CD4-positive, alpha-beta T cell treated with Interleukin-6 for 4 hours (primary cell): ENCODE measurements at places on chromosomes 5 and 9.

- no peak for DNase-seq
Observed at GRCh38 chr9:116387934-116388698, 234.5 kb downstream of the PAPPA start.

GRCh38 chr9:122988920-122989621, 44.4 kb upstream of the GPR21 start:
- no peak for DNase-seq

- no peak for DNase-seq
Observed at GRCh38 chr9:91084896-91085516, 276.7 kb downstream of the AUH start.

GRCh38 chr5:59358005-59358861, 535.3 kb downstream of the PDE4D start:
- no peak for DNase-seq

DNA sequence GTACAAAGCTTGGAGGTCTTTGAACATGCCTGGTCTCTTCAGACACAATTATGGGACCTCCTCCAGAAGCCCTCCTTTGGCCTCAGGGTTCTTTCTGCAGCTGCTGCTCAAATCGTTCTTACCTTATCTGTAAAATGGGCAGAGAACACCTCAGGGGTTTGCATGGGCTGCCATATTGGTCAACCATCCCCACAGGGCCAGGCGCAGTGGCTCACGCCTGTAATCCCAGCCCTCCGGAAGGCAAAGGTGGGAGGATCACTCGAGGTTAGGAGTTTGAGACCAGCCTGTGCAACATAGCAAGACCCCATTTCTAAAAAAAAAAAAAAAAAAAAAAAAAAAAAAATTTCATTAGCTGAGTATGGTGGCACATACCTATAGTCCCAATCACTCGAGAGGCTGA, 29.1 kb upstream of the TCF7 start:
- no peak for DNase-seq

- no peak for DNase-seq
Observed at GRCh38 chr5:32254881-32255539, 57.7 kb downstream of the MTMR12 start.

GRCh38 chr5:1892685-1893445, 10.1 kb upstream of the IRX4 start:
- no peak for DNase-seq

DNA sequence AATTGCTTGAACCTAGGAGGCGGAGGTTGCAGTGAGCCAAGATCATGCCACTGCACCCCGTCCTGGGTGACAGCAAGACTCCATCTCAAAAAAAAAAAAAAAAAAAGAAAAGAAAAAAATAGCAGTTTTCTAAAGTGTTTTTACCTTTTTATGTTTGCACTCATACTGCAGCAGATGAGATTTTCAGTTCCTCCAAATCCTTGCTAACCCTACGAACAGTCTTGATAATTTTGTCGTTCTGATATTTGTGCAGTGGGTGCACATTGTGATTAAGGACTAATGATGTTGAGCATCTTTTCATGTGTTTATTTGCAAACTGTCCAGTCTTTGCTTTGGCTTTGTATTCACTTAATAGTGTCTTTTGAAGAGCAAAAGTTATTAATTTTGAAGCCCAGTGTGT, 42.9 kb downstream of the ZCCHC7 start:
- no peak for DNase-seq

DNA sequence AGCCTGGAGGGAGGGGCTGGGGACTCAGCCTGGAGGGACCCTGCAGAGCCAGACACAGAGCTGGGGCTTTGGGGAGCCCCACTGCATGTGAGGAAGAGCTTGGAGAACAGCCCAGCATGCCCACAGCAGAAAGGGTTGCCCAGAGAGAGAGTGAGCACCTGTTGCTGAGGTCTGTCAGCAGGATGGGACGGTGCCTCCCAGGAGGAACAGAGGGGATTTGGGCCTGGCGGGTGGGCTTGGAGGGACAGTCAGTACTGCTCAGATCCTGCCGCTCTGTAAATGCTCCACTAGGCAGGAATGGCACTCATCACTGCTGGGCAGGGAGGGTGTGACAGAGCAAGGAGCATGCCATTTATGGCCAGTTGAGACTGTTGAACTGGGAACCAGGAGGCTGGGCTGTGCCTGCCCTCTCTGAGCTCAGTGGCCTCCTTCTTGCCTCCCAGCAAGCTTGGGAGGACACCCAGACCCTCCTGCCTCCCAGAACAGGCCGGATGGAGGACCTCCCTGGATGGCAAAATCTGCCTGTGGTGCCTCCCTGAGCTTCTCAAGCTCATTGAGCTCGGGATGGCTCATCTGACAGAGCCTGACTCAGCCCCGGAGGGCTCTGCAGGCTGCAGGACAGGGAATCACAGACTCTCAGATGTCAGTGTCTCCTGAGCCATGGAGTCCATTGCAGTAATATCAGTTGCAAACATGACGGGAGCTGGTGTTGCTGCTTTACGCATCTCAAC, 786 bp upstream of the HRCT1 start:
- DNase-seq = no peak

DNA sequence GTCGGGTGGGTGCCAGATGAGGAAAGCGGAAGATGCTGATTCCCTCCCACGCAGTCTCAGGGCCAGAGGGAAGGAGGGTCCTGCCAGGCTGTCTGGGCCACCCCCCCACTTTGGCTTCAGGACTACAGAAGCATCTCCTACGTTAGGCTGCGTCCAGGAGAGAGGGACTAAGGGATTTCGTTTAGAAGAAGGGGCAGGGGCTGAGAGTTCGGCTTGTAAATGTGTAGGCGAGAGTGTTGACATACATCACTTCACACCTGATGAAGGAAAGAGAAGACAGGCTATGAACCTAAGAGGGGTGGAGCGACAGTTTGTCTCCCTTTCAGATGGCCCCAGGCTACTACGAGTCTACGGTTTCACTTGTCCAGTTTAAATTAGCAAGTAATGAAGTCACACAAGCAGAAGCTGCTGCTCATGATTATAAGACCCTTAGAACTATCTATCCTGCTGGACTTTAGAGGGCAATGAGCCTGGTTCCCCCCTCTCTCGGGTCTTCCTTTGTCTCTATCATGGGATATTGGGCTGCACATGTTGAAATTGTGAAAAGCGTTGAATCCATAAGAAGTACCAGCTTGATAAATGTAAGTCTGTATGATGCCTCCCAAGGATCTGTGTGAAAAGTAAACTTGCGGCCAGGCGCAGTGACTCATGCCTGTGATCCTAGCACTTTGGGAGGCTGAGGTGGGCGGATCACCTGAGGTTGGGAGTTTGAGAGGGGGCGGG, 193.0 kb downstream of the AOPEP start:
- no peak for DNase-seq

DNA sequence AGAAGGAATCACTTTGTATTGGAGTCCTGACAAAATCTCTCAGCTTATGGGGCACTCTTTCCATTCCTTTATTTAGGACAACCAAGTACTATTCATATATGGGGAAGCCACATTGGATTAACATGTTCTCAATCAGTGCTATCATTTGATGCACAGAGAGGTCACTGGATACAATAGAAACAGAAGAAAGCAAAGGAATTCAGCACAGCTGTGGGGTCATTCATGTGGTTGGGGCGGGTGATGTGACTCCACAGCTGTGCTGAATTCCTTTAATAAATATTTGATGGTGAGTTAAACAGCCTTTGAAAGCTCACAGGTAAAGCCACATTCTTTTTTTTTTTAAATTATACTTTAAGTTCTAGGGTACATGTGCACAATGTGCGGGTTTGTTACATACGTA, 854 bp upstream of the TEX48 start:
- DNase-seq = no peak

DNA sequence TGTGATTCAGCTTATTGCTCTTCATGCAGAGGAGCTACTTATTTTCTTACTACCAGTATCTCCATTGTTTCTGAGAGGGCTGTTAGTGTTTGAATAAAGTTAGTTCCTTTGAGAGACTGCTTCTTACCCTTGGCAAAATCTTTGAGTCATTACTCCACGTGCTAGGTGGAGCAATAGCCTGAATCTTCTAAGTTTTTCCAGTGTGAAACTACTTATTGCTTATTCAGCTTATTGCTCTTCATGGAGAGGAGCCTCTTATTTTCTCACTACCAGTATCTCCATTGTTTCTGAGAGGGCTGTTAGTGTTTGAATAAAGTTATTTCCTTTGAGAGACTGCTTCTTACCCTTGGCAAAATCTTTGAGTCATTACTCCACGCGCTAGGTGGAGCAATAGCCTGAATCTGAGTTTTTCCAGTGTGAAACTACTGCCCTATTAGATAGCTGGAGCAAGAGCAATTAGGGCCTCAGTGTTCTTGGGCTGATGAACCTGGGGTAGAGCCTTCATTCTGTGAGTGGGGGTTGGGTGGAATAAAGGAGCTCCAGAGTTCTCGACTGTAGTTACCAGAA, 41.9 kb downstream of the GPBP1 start:
- DNase-seq = no peak

DNA sequence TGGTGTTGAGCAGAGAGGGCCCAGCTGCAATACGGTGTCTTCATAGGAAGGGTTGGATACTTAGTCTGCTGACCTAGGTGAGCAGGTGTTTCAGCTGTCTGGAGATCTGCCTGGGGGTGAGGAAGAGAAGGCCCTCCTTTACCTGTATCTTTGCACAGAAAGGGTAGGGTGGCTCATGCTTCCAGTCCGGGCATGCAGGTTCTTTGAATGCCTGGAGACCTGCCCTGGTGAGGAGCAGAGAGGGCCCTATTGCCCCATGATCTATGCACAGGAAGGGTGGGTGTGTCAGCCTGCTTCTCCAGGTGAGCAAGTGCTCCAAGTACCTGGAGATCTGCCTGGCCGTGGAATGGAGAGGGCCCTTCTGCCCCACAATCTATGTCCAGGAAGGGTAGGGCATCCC, 63.0 kb downstream of the FER start:
- no peak for DNase-seq

DNA sequence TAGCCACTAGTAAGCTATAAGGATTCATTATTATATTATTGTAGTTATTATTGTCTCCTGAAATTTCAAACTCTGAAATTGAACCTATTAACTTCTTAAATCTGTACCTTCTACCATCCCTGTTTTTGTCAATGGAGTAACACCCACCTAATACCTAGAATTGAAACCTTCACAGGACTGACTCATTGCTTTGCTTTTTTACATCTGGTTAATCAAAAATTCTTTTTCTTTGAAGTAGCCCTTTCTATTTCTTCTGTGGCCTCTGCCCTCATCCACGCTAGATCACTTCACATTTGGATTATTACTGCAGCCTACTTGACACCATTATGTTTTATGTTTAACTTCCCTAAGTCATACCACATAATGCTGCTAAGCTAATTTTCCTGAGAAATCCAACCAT, 35.6 kb downstream of the RBM27 start:
- DNase-seq = no peak

- no peak for DNase-seq
Observed at GRCh38 chr5:1536871-1537602, 13.3 kb upstream of the LPCAT1 start.

- DNase-seq = no peak
Observed at GRCh38 chr9:122988141-122988540, 45.3 kb upstream of the GPR21 start.

- DNase-seq = peak; percentile 19
Observed at GRCh38 chr5:88269222-88269771, 652 bp upstream of the TMEM161B start.

DNA sequence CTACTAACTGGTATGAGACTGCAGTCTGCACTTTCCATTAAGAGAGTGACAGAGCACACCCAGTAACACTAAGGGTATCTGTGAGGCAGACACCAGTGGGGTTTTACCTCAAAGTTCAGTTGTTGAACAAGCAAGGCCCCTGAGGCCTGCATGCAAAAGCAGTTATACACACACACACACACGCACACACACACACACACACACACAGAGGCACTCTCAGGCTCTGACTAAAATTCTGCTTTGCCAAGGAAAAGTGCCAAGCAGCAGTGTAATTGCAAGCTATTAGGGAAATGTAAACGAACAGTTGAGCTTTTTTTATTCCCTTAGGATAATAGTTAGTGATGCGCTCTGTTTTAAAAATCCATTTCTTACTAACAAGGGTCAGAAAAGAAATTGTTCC, 377.1 kb downstream of the SPOCK1 start:
- no peak for DNase-seq

DNA sequence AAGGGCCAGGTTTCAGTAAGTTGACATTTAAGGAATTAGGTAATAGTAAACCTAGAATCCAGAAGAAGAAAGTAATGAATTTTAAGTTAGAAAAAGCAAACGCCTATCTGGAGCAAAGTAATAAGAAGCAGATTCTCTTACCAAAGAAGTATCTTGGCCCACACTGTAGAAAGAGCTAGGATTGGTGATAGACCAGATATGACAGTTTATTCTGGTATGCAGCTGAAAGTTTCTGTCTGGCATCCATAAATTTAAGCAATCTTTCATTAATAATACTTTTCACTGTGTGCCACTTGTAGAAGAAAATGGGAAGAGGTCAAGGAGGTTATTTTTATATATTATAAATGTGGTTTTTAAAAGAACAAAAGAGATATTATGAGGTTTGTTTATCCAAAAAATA, 3.0 kb downstream of the RECK start:
- no peak for DNase-seq

DNA sequence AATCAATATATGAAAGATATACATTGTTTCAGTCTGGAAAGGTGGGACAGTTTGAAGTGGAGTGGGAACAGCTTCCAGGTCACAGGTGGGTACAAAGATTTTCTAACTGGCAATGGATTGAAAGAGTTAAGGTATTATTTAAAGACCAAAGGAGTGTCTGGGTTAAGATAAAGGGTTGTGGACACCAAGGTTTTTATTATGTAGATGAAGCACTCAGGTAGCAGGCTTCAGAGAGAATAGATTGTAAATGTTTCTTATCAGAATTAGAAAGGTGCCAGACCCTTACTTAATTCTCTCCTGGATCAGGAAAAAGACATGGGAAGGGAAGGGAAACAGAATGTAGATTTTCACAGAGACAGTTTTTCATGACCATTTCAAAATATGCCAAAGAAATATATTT, 1174.8 kb downstream of the MAT2B start:
- DNase-seq = no peak

GRCh38 chr5:73640861-73641320, 14.9 kb downstream of the ARHGEF28 start:
- DNase-seq = no peak

GRCh38 chr9:136587944-136588662, 42.3 kb upstream of the NOTCH1 start:
- peak; percentile 49 for DNase-seq

DNA sequence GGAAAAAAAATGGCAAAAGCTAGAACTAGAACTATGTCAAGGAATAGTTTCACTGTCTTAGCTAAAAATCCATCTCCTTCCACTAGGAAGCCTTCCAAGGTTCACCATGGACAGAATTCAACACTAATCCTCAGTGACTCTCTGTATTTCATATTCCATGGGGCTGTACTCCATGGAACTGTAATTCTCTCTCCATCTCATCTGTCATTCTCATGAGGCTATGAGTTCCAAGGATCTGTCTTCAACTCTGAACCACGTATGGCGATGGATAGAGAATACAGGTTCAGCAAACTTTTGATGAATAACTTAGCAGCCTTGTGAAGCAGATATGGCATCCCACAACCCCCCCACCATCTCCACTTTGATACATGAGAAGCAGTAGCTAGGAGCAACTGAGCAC, 184.0 kb downstream of the SPOCK1 start:
- DNase-seq = no peak

- peak; percentile 64 for DNase-seq
Observed at GRCh38 chr9:109244179-109245132, 76.4 kb downstream of the EPB41L4B start.
